Caudate nucleus (tissue), 63 donors: ENCODE measurements at places on chromosomes 5 and 9.

- no peak for DNase-seq
These were observed 217.5 kb upstream of the S1PR3 start for GRCh38 chr9:88773627-88774244.

- no peak for DNase-seq
These were observed 1.7 kb downstream of the DCANP1 start for GRCh38 chr5:135445306-135445985.

DNA sequence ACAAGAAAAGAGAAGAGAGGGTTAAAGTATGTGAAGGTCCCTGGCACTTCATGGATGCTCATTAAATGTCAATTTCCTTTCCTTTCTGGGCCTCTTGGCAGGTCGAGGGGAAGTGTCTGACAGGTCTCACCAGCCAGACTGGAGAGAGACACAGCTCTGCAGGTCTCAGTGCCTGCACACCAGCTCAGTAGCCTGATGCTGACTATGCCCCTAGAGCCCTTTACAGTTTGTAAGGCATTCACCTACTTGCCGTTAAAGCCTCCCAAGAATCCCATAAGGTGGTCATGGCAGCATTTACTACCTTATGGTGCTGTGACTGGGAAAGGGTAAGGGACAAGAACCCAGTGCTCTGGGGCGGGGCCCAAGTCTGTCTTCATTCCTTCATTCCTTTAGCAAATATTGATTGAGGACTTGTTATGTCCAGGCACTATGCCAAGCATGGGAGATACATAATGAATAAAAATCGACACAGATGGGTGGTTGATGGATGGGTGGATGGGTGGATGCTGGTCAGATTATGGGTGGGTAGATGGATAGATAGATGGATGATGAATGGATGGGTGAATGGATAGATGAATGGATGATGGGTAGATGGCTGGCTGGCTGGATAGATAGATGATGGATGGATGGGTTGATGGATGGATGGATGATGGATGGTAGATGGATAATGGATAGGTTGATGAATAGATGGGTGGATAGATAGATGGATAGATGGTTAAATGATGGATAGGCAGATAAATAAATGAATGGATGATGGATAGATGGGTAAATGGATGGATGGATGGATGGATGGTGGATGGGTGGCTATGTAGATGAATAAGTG, 21.3 kb upstream of the KIF12 start:
- DNase-seq: no peak

GRCh38 chr5:87155106-87155505, 112.6 kb upstream of the RASA1 start:
- DNase-seq: no peak

GRCh38 chr9:4287386-4287785, 12.5 kb downstream of the GLIS3 start:
- no peak for DNase-seq

DNA sequence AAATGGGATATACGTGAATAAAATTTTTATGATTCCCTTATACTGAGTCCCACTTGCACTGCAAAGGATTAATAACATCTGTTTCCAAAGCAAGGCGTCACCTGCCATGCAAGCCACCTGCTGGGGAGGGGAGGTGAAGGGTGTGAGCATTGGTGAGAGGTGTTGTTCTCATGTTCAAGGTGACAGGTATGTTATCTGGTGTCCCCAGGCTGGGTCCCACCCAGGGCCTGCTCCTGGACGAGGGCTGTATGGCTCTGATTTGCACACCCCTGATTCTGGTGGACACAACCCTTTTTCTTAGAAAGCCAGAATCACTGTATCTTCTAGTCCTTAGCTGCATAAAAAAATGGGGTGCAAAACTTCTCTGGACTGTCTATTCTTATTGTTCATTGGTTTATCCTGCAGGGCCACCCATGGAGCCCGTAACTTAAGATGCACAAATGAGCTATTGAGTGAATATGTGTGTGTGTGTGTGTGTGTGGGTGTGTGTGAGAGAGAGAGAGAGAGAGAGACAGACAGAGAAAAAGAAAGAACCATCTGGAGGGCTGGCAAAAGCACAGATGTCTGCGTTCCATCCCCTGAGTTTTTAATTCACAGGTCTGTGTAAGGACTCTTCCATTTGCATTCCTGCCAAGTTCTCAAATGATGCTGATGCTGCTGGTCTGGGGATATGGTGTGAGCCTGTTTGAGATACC, 53.7 kb downstream of the SYK start:
- no peak for DNase-seq

DNA sequence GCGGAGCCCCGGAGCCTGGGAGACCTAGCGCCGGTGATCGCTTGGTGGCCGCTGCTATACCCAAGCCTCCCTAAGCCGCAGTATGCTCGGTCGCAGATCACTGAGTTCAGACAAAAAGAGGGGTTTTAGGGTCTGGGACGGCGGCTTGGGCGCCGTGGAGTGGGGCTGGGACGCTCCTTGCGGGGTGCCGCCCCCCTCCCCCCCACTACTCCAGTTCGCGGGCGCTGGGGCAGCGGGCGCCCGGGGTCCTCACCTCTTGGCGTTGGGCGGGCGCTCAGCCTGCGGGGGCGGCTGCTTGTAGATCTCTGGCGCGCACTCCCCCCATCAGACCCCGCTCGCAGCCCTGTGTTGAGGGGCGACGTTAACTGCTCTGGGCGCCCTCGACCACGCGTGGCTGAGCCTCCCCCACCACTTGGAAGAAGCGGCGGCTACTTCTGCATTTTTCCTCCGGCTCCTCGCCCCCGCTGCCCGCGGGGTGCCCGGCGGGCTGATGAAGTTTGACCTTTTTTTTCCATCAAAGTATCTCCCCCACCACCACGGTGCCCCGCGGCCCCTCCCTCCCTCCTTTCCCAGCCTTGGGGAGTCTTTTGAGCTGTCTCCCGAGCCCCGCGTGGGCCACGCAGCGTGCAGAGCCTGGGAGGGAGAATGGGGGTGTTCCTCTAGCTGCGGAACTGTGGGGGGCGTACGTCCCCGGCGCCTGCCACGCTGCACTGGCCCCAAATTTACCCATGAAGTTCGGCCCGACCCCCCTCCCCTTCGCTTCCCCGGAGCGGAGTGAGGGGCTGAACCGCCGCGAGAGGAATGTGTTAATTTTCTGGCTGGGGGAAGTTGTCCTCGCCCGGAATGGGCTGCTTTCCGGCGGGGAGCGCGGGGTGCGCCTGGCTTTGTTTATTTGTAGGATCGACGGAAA, 1.2 kb downstream of the CXXC5 start:
- DNase-seq: no peak

GRCh38 chr5:6748142-6748541, 34.9 kb downstream of the TENT4A start:
- DNase-seq: no peak

DNA sequence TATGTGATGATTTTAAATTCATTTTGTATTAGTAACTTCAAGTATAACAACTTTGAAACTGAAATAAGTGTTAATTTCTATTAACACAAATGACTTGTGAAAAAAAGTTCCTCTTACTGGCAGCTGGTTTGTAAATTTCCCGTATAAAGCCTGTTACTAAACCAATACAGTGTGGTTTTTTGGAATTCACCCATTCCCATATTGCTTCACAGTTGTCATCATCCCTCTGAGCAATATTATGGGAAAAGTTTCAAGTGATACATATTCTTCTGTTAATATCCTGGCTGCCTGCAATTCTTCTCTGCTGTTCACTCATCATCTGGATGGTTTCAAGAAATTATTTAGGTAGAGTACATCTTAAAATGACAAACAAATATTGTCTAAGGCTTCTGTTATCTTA, 1185.1 kb upstream of the C9orf72 start:
- no peak for DNase-seq

DNA sequence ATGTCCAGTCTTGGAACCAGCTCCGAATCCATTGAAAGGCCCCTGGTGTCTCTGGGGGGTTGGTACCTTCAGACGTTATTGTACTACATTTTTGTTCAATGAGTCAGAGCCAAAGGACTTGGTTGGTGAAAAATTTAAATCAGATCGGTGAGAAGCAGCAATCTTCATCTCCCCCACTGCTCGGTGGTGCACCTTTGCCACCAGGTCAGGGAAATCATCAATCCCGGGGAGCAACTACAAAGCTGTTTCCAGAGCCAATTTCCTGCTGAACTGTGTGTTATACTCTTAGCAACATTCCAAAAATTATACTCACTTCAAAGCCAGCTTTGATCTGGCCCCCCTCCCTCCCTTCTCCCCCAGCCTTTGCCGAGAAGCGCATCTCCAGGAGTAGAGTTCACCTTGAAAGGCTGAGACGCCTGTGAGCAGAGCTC, 375.2 kb upstream of the WWC1 start:
- DNase-seq: no peak
